Cerebellar nuclear complex (tissue), 1 donor: ENCODE measurements at places on chromosomes 6 and 20.

GRCh38 chr6:130779658-130780033, 47.6 kb upstream of the SMLR1 start:
- no peak for DNase-seq

DNA sequence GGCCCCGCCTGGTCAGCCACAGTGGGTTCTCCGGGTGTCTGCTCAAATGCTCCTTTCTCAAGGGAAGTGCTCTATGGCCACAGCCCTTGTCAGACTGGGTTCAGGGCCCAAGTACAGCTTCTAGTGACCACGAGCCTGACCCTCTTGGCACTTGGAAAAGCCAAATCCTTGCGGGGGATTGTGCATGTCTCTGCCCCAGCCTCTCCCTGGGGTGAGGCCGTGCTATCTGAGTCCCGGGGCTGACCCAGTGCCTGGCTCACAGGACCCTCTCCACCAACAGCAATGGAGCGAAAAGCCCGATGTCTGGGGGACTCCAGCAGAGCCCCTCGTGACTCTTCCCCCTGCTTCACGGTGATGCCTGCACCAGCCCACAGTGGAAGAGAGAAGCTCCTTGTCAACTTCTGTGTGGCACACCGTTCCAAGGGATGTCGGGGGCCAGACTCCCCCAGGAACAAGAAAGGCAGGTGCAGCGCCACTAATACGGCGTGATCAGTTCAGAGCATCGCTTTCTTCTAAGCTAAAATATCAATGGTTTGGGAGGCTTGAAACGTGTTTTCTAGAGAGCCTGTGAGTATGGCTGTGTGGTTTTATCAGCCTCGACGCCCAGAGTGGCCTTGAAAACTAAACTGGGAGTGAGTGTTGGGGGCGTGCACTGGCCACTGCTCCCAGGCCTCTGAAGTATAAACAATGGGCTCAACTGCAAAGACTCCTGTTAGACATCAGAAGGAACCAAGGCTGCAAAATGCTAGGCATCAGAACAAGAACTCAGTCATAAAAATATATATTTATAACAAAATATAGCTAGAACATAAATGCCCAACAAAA, 51.9 kb downstream of the DLL1 start:
- no peak for DNase-seq

DNA sequence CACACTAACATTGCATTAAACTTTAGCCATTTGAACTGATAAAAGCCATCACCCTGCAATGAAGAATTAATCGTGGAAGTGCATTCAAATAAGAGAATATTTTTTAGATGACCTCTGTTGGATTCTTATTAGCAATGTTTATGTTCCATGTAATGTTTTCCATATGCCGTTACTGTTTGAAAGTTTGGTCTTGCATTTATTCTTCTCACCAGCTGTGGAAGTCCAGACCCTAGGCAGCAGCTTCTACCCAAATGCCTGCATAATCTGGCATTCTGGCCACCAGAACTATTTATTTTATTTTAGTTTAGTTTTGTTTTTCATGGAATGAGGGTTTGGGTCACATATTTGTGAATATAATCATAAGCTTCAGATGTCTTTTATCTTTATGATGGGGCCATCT, 140.4 kb downstream of the SAMD5 start:
- DNase-seq, result no peak

- DNase-seq, result no peak
These were observed 703 bp downstream of the MRPL2 start for GRCh38 chr6:43058531-43058930.
